Stimulated activated CD4-positive, alpha-beta T cell treated with anti-CD3 and anti-CD28 coated beads, Interleukin-2, amount 100 ng/mL, for 24 hours (primary cell): ENCODE measurements at places on chromosomes 11 and 22.

DNA sequence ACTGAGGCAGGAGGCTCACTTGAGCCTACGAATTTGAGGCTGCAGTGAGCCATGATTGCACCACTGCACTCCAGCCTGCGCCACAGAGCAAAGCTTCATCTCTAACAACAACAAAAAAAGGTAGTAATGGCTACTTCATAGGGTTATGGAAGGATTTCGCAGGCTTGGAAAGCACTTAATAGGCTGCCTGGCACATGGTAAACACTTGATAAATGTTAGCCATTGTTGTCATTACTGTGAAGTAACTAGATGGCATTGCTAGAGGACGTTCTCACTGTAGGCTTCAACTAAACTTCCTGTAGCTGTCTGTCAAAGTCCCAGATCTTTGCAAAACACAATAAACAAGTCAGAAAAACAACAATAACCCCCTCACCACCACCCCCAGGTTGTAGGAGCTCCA, 357.2 kb upstream of the NARS2 start:
- DNase-seq, result no peak

- no peak for DNase-seq
Observed at GRCh38 chr11:130848361-130849214, 67.7 kb downstream of the SNX19 start.

- DNase-seq, result no peak
Observed at GRCh38 chr11:110858547-110858921, 146.3 kb upstream of the ARHGAP20 start.

DNA sequence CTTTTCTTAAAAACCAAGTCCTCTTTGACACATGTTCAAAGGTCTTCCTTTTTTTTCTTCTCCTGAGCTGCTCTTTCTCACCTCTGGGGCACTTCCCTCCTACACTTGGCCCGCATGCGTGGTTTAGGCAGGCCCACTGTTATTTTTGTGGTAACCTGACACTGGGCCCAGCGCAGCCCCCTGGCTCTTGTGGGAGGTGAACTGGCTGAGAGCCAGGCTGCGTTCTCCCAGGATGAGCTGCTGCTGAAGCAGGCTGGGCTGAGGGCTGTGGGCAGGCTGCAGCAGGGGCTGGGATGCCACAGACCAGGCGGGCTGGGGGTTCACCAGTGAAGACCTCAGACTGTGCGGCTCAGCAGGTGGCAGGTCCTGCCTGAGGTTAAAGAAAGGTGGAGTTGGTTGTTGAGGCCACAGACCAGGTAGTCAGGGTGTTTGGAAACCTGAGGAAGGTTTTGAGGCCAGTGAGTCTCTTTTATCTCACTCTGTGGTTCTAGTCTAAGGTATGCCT, 72.4 kb downstream of the TEAD1 start:
- no peak for DNase-seq

DNA sequence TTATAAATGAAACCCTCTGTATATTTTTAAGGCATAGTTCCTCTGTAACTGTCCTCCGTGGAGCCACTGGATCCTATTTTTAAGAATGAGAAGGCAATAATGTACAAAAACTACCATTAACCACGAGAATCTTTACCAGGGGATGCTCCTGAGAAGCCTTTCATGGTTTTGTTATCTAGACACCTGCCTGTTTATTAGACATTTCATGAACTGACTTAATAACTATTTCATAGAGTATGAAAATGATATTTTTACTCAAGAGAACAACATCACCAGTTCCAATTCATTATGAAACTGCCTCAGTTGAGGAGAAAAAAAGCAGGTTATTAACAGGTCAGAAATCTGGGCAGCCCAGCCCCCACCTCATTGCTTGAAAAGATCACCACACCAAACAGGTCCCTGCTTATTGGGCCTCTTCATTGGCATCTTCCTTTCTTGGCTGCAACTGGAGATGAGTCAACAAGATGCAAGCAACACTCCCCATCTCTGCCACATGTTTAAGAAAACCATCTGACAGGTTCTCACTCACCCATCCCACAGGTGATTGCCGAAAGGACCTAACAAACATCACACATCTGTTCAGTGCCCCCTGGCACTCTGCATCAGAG, 27.8 kb downstream of the ETS1 start:
- no peak for DNase-seq

DNA sequence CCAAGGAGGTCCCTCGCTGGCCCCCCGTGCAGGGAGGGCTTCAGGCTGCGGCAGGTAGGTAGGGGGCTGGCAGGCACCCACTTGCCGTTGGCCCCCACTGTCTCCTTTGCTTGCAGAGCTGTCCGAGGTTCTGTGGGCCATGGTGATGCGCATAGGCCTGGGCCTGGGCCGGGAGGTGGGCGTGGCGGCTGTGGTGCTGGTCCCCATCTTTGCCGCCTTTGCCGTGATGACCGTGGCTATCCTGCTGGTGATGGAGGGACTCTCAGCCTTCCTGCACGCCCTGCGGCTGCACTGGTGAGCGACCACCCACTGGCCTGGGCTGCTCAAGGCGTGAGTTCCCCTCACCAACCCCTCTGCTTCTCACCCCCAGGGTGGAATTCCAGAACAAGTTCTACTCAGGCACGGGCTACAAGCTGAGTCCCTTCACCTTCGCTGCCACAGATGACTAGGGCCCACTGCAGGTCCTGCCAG, 11.6 kb downstream of the TCIRG1 start:
- DNase-seq, result no peak

DNA sequence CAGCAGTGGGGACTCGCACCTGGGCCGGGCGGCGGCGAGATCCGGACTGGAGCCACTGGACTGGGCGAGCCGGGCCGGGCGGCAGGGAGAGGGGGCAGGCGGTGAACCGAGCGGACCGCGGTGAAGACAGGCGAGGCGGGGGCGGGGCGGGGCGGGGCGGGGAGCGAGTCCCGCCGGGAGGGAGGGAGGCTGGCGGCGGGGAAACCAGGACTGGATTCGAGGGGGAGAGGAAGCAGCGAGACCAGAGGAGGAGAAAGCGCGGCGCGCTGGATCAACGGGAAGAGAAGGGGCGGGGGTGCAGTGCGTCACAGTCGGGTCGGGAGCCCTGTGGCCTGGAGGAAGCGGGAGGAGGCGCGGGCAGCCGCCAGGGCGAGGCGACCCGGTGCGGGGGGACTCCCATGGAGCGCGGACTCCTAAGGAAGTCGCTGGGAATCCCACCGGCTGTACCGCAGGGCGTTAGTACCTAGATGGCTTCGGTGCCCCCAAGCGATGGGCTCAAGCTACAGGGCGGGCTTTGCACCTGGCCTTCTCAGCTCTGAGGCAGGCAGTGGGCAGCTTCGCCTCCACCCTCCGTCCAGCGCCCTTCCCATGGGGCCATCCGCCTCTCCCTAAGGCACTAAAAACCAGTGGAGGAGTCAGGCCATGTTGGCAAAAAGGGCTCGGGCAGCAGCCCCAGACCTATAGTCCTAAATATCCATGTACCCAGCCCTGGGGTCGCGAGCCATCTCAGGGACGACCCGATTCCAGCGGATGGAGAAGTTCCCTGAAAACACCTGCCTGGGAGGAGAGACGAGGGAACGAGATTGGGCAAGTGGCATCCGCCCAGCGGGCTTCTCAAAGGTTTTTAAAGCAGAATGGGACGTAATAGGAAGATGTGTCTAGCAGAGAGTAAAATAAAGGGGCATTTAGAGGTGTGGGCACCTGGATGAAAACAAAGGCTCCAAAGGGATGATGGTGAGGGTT, at the start of gene TMEM121B:
TSS of gene TMEM121B (minus strand) at position 128 of the 963 bp plus-strand sequence. CDS start 233 bp downstream, outside the sequence.
- peak; percentile 39 for DNase-seq

- DNase-seq, result no peak
Observed at GRCh38 chr11:74927496-74927895, 21.4 kb downstream of the XRRA1 start.

- DNase-seq, result no peak
Observed at GRCh38 chr11:114278342-114279065, 17.7 kb upstream of the NNMT start.

GRCh38 chr11:111438846-111439520, 59.9 kb upstream of the POU2AF1 start:
- no peak for DNase-seq
